ENCODE measurements at places on chromosomes 2 and 18. TPM values are rescaled to one million over a fixed set of nuclear protein-coding genes. Genes with fewer than 3 reads are reported as not detected.

The SPATA3 gene
- not detected for polyA plus RNA-seq

The NAT8 gene
- 32.0 TPM for polyA plus RNA-seq

The KCNF1 gene
- 1.4 TPM for polyA plus RNA-seq

The CHRNA1 gene
- 4.7 TPM for polyA plus RNA-seq

The IL1RN gene
- polyA plus RNA-seq = 1.7 TPM

The RHBDD1 gene
- 25.6 TPM for polyA plus RNA-seq

The USP40 gene
- polyA plus RNA-seq = 64.2 TPM

The ARL4C gene
- 50.0 TPM for polyA plus RNA-seq

The HTR2B gene
- 20.5 TPM for polyA plus RNA-seq

The TUBA4B gene
- polyA plus RNA-seq = 0.79 TPM

The TMEM247 gene
- not detected for polyA plus RNA-seq

The ASAP2 gene
- 57.7 TPM for polyA plus RNA-seq

DNA sequence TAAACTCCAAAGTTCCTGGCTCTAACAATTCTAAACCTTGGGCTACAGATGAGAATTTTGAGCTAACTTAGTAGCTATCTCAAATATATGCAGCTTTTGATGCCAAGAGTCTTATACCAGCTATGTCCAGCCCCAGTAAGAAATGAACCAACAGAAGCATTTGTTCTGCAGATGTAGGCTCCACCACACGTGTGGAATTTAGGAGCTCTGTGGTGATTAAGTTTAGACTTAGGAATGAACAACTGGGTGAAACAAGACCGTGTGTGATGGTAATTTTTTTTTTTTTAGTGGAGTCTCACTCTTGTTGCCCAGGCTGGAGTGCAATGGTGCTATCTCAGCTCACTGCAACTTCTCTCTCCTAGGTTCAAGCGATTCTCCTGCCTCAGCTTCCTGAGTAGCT, 179.7 kb downstream of the ANKRD30B start:
- no peak for DNase-seq

DNA sequence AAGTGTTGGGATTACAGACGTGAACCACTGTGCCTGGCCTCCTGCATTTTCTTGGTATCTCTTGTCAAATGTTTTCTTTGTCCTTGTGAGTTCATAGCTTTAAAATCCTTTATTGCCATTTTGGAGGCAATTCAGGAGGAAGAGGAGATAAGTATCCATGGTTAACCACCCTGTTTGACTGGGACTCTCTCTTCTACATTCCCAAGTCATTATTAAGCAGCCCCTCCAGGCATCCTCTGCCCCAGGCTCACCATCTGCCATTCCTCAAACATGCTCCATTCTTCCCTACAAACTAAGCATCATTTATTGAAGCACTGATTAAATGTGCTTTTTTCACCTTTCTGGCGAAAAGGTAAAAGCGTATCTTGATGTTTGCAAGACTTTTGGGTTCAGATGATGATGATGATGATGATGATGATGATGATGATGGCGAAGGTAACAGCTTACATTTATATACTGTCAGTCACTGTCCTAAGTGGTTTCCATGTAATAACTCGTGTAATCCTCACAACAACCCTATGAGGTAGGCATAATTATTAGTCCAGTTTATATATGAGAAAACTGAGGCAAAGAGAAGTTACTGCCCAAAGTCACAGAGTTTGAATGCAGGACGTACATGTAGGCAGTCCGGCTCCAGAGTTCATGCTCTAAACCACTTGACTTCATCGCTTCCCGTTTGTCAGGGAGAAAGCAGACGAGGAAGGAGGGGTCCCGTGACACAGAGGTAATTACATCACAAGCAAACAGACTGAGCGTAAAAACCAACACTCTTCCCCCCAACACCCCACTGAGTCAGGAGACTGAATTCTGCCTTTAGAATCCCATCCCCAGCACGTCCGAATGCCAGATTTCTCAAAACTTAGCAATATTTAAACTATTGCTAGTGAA, 69.7 kb upstream of the ACKR3 start:
- DNase-seq = no peak

DNA sequence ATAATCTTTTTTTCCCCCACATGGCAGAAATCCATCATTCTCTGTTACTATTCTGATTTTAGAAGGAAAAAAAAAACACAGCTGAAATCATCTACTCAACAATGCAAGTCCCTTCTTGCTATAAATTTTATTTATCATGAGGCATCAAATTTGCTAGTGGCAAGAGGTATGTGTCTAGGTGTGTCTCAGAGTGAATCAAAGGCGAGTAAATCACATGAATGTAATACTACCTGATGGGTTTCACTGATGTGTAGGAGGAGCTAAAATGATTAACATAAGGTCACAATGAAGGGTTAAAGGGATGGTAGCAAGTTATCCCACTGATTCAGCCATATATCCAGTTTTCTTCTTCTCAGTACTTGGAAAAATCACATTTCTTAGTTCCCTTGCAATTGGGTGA, 24.5 kb upstream of the PELI1 start:
- no peak for DNase-seq

GRCh38 chr2:129806990-129807389, 172.5 kb upstream of the RAB6C start:
- DNase-seq = no peak

DNA sequence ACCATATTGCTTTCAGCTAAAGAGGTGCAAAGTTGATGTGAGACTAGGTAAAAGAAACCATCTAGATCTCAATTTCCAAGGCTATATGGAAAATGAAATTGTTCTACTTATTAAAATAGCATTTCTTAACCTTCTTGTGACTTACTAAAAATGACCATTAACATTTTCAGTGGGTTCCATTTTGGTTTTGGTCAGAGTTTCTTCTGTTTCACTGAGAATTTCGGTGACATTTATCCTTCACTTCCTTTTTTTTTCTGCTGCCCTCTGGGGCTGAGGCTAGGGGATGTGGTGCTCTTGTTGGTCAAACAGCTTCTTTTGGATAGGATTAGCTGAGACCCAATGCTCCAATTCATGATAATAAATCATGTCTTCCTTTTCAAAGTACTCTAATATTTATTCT, 44.3 kb upstream of the REL start:
- DNase-seq = no peak

GRCh38 chr2:150532879-150533278, 45.4 kb upstream of the RND3 start:
- DNase-seq = no peak

- DNase-seq = no peak
These were observed 1170.4 kb upstream of the ZEB2 start for GRCh38 chr2:145690183-145690778.

GRCh38 chr2:50726186-50726585, 305.7 kb downstream of the NRXN1 start:
- no peak for DNase-seq

DNA sequence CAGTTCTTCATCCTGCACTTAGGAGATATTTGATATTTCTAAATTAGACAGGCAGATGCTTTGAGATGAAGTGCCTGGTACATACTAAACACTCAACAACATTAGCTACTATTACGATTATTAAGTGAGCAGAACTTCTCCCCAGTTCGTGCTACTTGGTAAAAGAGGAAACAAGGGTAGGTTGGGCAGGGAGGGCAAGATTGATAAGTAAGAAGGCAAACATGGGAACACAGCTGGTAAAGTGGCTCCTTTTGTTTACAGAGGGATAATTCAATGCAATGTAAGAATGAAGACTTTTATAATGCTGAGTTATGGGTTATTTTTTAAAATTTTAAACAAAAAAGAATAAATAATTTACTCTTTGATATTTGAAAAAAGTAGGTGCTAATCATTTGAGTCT, 15.9 kb upstream of the WIPF1 start:
- no peak for DNase-seq

DNA sequence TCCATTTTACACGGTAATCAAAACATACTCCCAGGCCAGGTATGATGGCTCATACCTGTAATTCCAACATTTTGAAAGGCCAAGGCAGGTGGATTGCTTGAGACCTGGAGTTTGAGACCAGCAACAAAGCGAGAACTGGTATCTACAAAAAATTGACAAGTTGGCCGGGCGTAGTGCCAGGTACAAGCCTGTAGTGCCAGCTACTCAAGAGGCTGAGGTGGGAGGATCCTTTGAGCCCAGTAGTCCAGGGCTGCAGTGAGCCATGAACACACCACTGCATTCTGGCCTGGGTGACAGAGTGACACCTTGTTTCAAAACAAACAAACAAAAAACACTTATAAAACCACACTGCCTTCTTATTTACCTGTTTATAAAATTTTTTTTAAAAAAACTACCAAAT, 80.8 kb downstream of the GAREM1 start:
- DNase-seq = no peak

DNA sequence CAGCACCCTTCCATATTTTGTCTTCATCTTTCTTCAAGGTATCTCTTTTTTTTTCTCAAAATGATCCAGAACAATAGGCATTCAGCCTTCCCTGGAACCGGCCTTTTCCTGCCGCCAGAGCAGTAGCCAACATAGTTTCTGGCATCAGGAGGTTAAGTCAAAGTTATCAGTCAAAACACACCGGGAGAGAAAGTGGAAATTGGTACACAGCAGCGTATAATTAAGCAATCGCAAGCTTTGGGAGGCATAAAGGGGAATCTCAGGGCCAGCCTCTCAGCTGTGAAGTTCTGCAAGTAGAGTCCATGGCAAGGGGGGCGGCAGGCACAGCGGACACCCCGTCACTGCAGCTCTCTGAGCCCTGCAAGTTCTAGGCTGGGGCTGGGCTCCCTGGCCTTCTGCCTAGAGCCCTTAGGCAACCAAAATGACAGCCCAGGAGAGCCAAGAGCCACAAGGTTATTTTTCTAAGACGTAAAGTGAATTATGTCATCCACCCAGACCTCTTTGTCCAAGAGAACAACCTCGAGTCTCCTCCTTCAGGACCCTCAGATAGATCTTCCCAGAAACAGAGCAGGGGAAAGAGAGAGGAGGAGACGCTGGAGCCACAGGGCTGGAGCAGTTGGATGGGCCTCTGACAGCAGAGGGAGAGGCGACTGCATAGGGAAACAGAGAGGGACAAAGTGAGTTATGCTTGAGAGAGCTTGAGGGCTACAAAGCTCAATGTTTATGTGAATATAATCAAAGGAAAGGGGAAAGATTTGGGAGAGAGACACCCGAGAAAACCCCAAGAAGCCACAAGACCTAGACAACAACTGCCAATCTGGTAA, 114.7 kb downstream of the BCL2L11 start:
- DNase-seq = no peak

DNA sequence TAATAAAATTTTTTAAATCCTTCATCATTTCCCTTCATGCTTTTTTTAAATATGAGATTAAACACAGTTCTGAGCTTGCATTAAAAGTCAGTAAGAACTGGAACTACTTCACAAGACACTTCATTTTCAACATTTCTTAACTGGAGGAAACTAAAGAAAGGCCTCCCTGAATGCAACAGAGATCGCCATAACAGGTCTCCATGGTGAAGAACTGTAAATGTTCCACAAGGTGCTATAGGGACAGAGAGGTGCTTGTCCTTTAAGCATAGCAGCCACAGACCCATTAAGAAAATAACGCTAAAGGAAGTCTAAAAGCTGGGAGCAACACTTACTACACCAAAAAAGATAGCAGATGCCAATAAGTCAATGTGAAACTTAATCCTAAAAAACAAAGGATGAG, 8.5 kb downstream of the STAM2 start:
- no peak for DNase-seq

- DNase-seq = no peak
These were observed 360.0 kb upstream of the KCNJ3 start for GRCh38 chr2:154338352-154338967.

GRCh38 chr18:52009958-52010357, 330.0 kb upstream of the DCC start:
- DNase-seq = no peak

DNA sequence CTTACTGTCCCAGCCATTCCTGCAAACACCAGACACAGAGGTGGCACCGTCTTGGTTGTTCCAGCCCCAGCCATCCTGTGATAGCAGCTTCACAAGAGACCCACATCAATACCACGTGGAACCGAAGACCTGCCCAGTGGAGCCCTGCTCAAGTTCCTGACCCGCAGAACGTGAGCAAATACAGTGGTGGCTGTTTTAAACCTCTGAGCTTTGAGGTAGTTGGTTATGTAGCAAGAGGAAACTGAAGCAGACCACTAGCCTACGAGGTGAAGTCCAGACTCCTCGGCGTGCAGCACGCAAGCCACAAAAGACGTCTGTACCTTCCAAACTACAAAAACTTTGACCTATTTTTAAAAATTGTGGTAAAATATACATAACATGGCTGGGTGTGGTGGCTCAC, 96.1 kb upstream of the ODC1 start:
- no peak for DNase-seq

- DNase-seq = no peak
These were observed 161.0 kb upstream of the ID2 start for GRCh38 chr2:8520791-8521344.

DNA sequence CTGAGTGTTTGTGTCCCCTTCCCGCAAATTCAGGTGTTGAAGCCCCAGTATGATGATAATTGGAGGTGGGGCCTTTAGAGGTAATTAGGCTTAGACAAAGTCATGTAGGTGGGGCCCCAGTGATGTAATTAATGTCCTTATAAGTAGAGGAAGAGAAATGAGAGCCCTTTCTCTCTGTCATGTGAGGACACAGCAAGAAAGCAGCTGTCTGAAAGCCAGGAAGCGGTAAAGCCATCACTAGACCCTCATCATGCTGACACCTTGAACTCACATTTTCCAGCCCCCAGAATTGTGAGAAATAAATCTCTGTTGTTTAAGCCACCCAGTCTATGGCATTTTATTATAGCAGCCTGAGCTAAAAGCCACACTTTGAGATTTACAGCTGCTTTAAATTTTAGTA, 1580.0 kb downstream of the LRP1B start:
- no peak for DNase-seq

DNA sequence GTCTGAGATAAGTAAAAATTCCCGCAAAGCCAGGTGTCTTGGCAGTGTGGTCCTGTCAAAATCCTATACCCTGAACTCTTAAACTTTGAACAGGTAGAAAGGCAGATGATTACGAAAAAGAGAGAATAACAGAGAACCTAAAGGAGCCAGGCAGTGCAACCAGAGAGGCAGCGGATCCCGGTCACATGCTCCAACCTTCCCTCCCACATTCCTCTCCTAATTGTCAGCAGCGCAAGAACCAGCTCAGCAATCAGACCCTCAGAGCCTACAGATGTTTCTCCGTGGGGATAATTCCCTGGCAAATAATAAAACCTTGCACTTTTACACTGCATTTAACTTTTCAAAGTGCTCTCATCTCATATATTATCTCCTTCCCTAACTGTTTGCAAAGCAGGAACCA, 124.8 kb downstream of the EPHA4 start:
- no peak for DNase-seq

DNA sequence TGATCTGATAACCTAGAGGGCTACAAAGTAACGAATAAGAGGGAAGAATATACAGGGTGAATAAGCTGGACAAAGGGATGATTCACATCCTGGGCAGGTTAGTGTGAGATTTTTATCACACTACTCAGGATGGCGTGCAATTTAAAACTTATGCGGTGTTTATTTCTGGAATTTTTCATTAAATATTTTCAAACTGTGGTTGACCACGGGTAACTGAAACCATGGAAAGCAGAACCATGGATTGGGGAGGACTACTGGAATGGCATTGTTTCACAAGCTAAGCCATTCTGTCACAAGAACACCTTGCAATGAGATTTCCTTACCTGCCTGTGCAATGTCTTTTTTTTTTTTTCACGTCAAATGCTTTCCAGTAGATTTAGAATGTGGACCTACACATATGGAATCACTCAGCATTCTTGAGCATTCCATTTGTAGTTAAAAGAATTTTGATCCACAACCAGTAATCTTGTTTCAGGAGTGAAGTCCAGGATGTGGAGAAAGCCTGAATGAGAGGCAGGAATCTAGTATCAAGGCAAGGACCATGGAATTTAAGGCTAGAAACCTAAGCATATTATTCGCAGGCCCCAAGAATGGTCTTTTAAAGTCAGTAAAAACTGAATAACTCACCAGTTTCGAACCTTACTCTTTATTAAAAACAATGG, 8.0 kb upstream of the CDK15 start:
- no peak for DNase-seq

- DNase-seq = no peak
These were observed 205.6 kb downstream of the TMEM182 start for GRCh38 chr2:102967451-102967850.
